ENCODE measurements at places on chromosomes 4 and X.

DNA sequence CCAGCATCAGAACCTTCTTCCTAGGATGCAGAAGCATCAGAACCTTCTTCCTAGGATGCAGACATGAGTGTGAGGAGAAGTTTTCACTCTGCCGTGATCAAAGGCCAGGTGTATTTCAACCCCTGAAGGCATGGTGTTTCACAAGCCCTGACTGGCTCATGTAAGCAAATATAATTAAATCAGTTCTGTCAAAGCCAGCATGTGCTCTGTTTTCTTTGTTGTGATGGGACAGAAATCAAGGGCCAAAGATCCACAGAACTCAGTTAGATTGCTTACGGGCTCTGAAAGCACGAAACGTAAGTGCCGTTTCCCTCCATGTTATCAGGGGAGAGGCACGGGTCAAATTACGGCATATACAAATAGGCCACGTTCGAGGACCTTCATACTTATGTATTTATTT, 32.0 kb upstream of the CLDN24 start:
- no peak for ATAC-seq

- ATAC-seq: no peak
These were observed 27.0 kb downstream of the ARHGEF9 start for GRCh38 chrX:63758011-63758410.

DNA sequence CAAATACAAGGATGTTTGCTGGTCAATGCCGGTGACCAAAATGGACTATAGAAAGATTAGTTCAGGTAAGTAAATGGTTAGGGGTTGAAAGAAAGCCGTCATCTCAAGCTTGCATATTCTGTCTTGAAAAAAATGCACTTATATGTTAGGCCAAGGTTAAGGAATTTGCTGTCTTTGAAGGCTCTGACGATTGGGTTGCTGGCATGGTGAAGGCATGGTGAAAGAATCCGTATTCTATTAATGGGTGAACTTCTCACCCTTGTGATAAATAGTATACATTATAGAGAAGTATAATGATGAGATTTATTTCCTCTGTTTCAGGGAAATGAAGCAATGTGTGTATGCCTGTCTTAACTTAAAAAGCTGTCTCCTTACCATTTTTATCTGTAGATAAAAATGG, 132.6 kb downstream of the ADGRL3 start:
- no peak for ATAC-seq

- ATAC-seq: no peak
These were observed 102.1 kb downstream of the ANXA3 start for GRCh38 chr4:78653655-78654054.

DNA sequence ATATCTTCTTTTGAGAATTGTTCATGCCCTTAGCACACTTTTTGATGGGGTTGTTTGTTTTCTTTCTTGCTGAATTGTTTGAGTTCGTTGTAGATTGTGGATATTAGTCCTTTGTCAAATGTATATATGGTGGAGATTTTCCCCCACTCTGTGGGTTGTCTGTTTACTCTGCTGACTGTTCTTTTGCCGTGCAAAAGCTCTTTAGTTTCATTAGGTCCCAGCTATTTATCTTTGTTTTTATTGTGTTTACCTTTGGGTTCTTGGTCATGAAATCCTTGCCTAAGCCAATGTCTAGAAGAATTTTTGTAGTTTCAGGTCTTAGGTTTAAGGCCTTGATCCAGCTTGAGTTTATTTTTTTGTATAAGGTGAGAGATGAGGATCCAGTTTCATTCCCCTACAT, 1372.6 kb upstream of the TENM3 start:
- no peak for ATAC-seq

DNA sequence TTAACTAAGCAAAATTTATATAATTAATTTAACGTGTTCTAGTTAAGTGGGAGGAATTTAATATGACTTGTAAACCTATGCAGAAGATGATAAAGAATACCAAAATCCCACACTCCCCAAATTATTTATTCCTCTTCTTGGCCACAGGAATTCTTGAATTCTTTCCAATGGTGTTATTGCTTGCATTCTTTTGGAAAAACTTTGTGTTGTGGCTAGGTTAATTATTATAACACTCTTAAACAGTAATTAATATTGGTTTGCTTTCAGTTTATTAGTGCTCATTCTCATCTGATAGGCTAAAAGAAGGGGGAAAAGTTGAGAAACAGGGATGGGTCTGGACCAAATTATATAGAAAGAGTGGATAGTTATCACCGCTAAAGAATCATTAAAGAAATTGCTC, 141.5 kb upstream of the PABPC4L start:
- ATAC-seq: no peak

- no peak for ATAC-seq
These were observed 329.0 kb downstream of the STIM2 start for GRCh38 chr4:27189683-27190082.

GRCh38 chr4:102751941-102752340, 8.8 kb downstream of the MANBA start:
- ATAC-seq: no peak

DNA sequence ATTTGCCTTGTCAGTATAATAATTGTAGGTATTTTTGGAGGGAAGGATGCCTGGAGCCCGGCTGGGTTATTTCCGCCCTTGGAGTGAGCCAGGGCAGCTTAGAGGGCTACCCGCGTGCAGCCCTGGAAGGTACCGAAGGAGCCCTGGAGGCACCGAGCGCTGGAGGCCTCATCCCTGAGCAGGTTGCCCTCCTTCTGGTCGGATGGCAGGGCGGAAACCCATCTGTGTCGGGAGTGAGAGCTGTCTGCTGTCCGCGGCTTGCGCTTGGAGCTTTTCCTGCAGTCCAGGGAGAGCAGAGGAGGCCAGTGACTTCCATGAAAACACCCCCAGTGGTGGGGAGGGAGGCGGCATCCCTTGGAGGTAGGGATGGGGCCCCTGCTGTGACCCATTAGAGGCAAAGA, 122.1 kb downstream of the TBL1X start:
- ATAC-seq: no peak

GRCh38 chr4:61336916-61337315, 136.8 kb downstream of the ADGRL3 start:
- ATAC-seq: no peak

GRCh38 chrX:109934935-109935334, 68.0 kb upstream of the TMEM164 start:
- ATAC-seq: no peak

- no peak for ATAC-seq
These were observed 15.9 kb downstream of the SEPTIN6 start for GRCh38 chrX:119676949-119677653.

- ATAC-seq: no peak
These were observed 74.9 kb downstream of the METTL14 start for GRCh38 chr4:118760092-118760491.

DNA sequence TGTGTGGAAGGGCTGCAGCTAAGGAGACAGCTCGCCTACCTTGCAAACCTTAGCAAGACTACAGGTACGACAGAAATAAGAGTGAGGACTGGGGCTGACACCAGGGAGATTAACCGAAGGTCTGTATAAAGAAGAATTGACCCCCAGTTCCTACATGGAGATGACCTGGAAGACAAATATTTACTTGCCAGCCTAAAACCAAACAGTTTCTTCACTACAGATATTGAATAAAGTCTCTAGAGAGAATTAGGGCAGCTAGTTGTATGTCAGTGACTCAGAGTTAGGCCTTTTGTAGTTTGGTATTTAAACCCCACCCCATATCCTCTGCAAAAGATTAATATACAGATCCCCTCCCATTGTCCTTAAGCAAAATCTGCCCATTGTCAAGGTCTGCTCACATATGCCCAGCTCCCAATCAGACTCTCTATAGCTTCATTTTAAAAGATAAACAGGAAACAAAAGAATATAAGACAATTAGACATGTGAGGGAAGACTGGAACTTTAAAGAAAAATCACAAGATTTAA, 28.1 kb upstream of the FRMPD3 start:
- no peak for ATAC-seq

- no peak for ATAC-seq
These were observed 47.1 kb downstream of the NDST3 start for GRCh38 chr4:118081434-118081833.

GRCh38 chr4:21592970-21593670, 355.5 kb downstream of the KCNIP4 start:
- ATAC-seq: no peak

- ATAC-seq: no peak
These were observed 745 bp upstream of the IQSEC2 start for GRCh38 chrX:53281963-53282695.

DNA sequence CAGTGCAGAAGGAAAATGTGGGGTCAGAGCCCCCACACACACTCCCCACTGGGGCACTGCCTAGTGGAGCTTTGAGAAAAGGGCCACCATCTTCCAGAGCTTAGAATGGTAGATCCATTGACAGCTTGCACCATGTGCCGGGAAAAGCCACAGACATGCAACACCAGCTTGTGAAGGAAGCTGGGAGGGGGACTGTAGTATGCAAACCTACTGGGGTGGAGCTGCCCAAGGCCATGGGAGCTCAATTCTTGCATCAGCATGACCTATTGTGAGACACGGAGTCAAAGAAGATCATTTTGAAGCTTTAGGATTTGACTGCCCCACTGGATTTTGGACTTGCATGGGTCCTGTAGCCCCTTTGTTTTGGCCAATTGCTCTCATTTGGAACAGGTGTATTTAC, 142.8 kb upstream of the ARHGEF9 start:
- no peak for ATAC-seq

GRCh38 chrX:57528670-57529255, 63.0 kb upstream of the ZXDB start:
- no peak for ATAC-seq

DNA sequence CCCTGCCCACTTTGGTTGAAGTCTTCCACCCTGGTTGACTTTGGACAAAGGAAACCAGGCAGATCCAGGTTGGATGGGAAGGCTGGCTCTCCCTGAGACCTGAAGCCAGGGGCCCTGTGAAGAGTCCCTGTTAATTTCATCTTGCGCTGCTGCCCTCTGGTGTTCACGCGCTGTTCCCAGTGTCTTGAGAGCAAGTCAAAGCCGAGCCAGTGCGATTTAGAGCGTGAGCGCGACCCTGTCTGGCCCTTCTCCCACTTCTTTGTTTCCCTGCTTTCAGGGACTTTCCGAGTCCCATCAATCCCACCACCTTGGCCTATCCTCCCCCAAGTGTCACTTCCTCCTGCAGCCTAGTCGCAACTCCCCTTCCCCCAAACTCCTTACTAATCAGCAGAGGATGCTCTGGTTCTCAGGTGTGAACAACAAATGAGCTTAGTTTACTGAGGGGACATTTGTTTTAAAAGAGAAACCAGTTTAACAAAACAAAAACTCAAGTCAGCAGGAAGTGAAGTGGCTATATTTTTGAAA, 25.8 kb upstream of the CHRNA9 start:
- ATAC-seq: peak; percentile 65
